ENCODE measurements at places on chromosomes 11 and 22.

DNA sequence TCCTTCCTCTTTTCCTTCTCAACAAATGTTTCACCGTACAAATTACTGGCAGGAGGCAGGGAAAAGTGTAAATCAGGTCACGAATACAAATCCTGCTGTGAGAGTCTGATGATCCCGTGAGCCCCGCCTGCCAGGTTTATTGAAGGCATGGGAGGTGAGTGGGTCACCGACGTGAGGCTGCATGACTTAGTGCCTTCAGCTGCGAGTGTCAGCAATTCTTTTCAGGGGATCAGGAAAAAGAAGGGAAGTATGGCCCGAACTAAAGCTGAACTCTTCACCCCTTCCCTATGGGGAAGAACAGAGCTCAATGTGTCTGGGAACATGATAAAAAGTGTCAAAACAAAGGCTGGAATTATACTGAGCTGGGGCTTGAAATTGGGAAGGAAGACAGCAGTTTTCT is 166.2 kb downstream of the OPCML start:
- no peak for DNase-seq
- H3K27me3 ChIP-seq = peaks cover 41% of the 10 kb centered on the region
- no peaks in the 10 kb centered on the region for H3K36me3 ChIP-seq
- H3K27ac ChIP-seq = no peak overlapping the region
- H3K4me3 ChIP-seq = no peak overlapping the region

- DNase-seq = peak; percentile 82
- no peak overlapping the region for H3K4me3 ChIP-seq
- H3K27me3 ChIP-seq = peaks cover 75% of the 10 kb centered on the region
- H3K27ac ChIP-seq = no peak overlapping the region
- H3K4me1 ChIP-seq = peaks cover 12% of the 10 kb centered on the region
Measured at GRCh38 chr11:1628506-1629325, 859 bp upstream of the KRTAP5-5 start.

DNA sequence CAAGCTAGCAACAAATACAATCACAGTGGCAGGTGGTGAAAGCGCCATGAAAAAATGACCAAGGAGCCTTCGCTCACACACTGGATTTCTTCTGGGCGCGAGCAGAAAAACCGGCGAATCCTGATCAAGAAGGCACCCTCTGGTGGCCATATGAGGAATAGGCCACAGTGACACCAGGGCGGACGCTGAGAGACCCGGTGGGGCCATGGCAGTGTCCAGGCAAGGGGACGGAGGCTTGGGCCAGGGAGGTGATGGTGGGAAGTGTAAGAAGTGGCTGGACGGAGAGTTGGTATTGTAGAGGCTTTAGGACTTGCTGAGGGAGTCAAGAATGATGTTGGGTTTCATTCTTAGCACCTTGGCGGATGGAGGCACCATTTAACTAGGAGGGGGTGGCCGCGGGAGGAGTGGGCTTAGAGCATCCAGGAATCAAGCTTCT is 16.9 kb upstream of the RAC2 start:
- no peak overlapping the region for H3K4me3 ChIP-seq
- H3K4me1 ChIP-seq = peaks cover 19% of the 10 kb centered on the region
- H3K36me3 ChIP-seq = no peaks in the 10 kb centered on the region
- peaks cover 41% of the 10 kb centered on the region for H3K27me3 ChIP-seq

DNA sequence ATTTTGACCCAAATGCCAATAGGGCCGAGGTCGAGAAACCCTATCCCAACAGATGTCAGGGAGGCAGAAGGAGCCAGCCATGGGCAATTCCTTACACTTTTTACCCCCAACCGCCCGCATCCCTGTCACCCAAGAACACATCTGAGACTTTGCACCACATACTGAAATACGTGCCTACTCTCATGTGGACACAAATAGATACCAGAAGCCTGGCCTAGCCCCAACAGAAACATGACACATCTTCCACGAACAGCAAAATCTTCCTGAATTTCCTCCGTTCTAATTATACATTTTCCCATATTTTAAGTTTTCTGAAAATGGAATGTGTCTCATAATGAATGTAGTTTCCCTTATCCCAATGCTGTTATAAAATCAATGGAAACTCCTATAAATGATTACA is 64.7 kb downstream of the SLC1A2 start:
- no peak for DNase-seq
- H3K4me1 ChIP-seq = peaks cover 1% of the 10 kb centered on the region
- H3K36me3 ChIP-seq = no peaks in the 10 kb centered on the region
